MCF 10A (cell line): ENCODE measurements at places on chromosomes 2 and 18. TPM values are rescaled to one million over a fixed set of nuclear protein-coding genes. Genes with fewer than 3 reads are reported as not detected.

The DPP10 gene
- not detected in 2 replicates for total RNA-seq

The EMILIN1 gene
- 0.20 and 0.21 TPM in 2 replicates for total RNA-seq

The SIX2 gene
- 0.96 and 1.2 TPM in 2 replicates for total RNA-seq

The KCNIP3 gene
- total RNA-seq = 9.5 and 15.6 TPM in 2 replicates

DNA sequence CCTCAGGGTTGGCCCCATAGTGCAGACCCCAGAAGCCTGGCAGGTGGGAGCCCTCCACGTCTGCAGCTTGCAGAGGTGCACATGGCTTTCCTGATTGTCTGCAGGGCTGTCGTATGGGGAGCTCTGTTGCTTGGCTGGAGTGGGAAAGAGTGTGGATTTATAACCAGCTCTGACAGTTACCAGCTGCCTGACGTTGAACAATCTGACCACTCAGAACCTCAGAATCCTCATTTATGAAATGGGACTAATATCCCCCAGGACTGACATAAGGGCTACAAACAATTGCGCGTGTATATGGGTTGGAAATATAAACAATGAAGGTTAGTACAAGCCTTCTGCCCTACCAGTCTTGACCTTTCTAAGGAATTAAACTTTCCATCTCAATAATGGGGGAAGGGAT lies 13.9 kb upstream of the PXDN start:
- no peak overlapping the region for H3K4me3 ChIP-seq
- no peak overlapping the region for H3K27ac ChIP-seq
- peaks cover 26% of the 10 kb centered on the region for H3K27me3 ChIP-seq

GRCh38 chr2:124328397-124328796 lies 303.3 kb downstream of the CNTNAP5 start:
- H3K4me3 ChIP-seq = no peak overlapping the region
- peaks cover 6% of the 10 kb centered on the region for H3K4me1 ChIP-seq
- H3K27me3 ChIP-seq = no peaks in the 10 kb centered on the region
- no peak overlapping the region for H3K27ac ChIP-seq

DNA sequence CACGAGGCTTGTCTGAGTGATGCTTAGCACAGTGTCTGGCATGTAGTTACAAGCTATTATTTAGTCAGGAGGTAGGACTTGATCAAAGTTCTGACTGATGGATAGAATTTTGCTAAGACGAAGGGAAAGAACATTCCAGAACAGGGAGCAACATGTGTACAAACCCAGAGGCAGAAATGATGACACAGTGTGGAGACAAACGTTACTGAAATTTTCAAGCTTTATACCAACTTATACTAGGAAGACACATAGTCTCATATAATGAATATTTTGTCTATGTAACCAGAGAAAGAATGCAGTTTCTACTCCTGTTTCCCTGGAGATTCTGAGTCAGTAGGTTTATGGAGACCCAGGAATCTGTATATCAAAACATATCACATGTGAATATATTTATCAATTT lies 123.4 kb downstream of the FAM124B start:
- no peaks in the 10 kb centered on the region for H3K27me3 ChIP-seq
- H3K4me3 ChIP-seq = no peak overlapping the region
- H3K4me1 ChIP-seq = peaks cover 9% of the 10 kb centered on the region
- no peak overlapping the region for H3K27ac ChIP-seq
- no peaks in the 10 kb centered on the region for H3K36me3 ChIP-seq

- no peak overlapping the region for H3K27ac ChIP-seq
- no peaks in the 10 kb centered on the region for H3K27me3 ChIP-seq
- peaks cover 94% of the 10 kb centered on the region for H3K36me3 ChIP-seq
- no peak overlapping the region for H3K4me3 ChIP-seq
Measured at GRCh38 chr2:216159646-216160045, 50.5 kb downstream of the XRCC5 start.

DNA sequence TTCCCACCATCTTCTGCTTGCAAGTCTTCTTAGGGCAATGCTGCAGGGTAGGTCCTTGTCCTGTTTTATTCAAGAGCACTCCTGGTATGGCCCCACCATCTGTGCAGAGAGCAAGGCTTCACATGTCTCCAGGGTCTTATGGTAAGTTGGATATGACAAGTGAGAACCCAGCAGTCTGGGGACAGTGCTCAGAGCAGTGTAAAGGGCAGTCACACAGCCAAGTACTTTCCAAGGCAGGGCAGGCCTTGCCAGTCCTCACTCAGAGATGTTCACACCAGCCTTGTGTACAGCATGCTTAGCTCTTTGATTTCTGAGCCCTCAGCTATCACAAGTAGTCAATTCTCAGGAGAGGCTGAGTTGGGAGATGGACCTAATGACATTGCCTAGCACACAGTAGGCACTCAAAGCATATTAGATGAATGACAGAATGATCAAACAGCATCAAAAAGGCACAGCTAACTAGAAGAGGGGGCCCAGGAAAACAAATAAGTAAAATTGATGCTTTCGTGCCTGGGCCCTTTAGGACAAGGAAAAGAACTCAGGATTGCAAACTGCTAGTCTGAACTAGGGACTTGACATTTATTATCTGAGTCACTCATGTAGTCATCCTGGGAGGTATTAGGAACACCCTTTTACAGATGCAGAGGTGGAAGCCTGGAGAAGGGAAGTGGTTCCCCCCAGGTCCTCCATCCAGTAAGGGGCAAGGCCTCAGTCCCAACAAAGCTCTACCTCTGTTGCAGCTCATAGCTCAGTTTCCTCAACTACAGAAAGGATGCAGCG lies 86.7 kb upstream of the CTAGE1 start:
- H3K4me3 ChIP-seq = no peak overlapping the region
- peak; percentile 18 for DNase-seq
- H3K27ac ChIP-seq = no peak overlapping the region

DNA sequence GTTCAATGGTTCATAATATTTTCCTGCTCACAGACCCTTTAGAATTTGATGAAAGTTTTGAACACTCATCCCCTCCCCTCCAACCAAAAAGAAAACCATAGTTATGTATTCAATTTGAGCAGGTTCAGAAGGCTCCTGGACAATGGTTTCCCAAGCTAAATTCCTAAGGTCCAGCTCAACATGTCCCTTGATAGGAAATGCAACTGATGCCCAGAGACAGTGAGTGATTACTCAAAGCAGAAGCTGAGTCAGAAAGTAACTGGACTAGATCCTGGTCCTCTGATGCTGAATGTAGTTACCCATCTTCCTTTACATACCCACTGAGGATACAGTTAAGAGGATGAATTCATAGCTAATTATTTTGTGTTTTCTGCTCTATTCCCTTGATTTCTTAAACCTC lies 218.9 kb upstream of the NCKAP5 start:
- no peak overlapping the region for H3K27ac ChIP-seq
- no peak overlapping the region for H3K4me3 ChIP-seq
- H3K36me3 ChIP-seq = no peaks in the 10 kb centered on the region
- DNase-seq = no peak
- H3K27me3 ChIP-seq = no peaks in the 10 kb centered on the region
